Camera-type eye (tissue), 1 donor: ENCODE measurements at places on chromosomes 2 and 18. TPM values are rescaled to one million over a fixed set of nuclear protein-coding genes. Genes with fewer than 3 reads are reported as not detected.

Gene COPS7B
- 37.9 TPM for total RNA-seq

Gene METTL5
- 29.2 TPM for total RNA-seq

Gene NTSR2
- total RNA-seq = 0.44 TPM

Gene VWA3B
- not detected for total RNA-seq

Gene NMUR1
- 2.1 TPM for total RNA-seq

Gene PID1
- total RNA-seq = 31.1 TPM

Gene NOL4
- total RNA-seq = 72.9 TPM

Gene BOLL
- total RNA-seq = 0.27 TPM

Gene SKA1
- 2.5 TPM for total RNA-seq

Gene IL1RL2
- 1.4 TPM for total RNA-seq

Gene RFX8
- 1.5 TPM for total RNA-seq

Gene DAW1
- total RNA-seq = 0.44 TPM

Gene CIB4
- not detected for total RNA-seq

Gene LCT
- total RNA-seq = not detected

Gene SLC4A5
- 36.3 TPM for total RNA-seq
